Trophoblast cell (in vitro differentiated cells and primary cell): ENCODE measurements at places on chromosomes 16 and 17.

DNA sequence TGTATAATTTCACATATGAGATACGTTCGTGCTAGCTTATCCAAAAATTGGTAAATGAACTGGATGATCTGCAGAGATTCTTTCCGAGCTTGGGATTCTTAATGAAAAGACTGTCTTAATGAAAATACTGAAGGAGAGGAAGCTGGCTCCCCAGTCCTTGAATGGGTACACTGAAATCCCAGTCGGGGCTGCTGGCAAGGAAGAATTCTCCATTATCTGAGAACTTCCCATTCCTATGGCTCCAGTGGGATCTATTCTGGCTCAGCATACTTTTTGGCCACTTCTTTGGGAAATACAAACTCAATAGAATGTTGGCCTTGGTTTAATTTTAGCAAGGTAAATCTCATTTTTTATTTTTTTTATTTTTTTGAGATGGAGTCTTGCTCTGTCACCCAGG, 23.7 kb upstream of the SLC35B1 start:
- no peaks in the 10 kb centered on the region for H3K36me3 ChIP-seq
- H3K4me1 ChIP-seq = no peaks in the 10 kb centered on the region
- no peak overlapping the region for H3K27ac ChIP-seq
- H3K27me3 ChIP-seq = no peaks in the 10 kb centered on the region
- no peak overlapping the region for H3K4me3 ChIP-seq
- no peak for DNase-seq

DNA sequence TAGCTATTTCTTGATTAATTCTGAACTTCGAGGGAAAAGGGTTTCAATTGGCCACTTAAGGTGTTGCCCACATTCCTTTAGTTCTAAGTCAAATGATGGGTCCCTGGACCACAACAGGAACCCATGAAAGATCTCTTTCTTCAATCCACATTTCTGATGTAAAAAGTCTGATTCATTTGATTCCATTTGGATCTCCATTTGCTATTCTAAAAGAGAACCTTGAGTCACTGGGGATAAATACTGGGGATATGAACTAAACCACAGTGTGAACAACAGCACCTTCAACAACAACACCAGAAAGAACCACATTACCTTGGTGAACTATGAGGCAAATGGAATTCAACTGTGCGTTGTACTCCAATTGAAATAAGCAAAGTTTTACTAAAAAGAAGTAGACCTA, 108.9 kb upstream of the IRX5 start:
- no peak overlapping the region for H3K4me3 ChIP-seq
- no peaks in the 10 kb centered on the region for H3K36me3 ChIP-seq
- no peak for DNase-seq
- H3K27ac ChIP-seq = no peak overlapping the region
- peaks cover 2% of the 10 kb centered on the region for H3K4me1 ChIP-seq
- no peaks in the 10 kb centered on the region for H3K27me3 ChIP-seq

DNA sequence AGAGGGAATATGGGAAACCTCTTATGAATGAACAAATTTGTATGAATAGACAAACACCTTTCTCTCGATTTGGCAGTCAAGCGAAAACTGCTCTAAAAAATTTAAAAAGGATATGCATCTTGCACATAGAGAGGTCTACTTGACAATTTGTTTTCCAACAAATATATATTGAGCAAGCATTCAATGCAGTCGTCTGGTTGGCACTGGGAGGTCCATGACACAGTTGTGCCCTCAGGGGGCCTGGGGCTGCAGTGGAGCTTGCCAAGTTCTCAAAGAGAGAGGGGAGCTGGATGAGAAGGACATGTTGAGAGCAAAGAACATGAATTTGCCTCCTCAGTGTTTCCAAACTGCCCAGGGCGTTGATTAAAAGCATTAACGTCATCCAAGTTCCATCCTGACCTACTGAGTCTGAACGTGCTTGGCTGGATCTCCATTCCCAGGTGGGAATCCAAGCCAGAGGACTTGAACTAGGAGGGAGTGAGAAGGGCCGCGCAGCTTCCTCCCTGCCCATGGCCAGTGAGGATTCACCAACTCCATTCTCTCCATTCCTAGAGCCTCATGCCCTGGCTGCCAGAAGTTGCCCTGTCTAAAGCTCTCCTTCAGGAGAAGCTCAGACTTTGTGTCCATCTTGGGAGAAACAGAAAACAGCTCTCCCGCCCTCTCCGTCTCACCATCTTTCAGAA, 24.5 kb downstream of the TBX2 start:
- no peak overlapping the region for H3K4me3 ChIP-seq
- no peaks in the 10 kb centered on the region for H3K36me3 ChIP-seq
- H3K27me3 ChIP-seq = peaks cover 2% of the 10 kb centered on the region
- H3K4me1 ChIP-seq = no peaks in the 10 kb centered on the region
- no peak for DNase-seq

GRCh38 chr16:17024514-17024913, 446.2 kb downstream of the XYLT1 start:
- no peak for DNase-seq
- H3K36me3 ChIP-seq = no peaks in the 10 kb centered on the region
- no peaks in the 10 kb centered on the region for H3K27me3 ChIP-seq
- no peak overlapping the region for H3K4me3 ChIP-seq
- no peaks in the 10 kb centered on the region for H3K4me1 ChIP-seq

DNA sequence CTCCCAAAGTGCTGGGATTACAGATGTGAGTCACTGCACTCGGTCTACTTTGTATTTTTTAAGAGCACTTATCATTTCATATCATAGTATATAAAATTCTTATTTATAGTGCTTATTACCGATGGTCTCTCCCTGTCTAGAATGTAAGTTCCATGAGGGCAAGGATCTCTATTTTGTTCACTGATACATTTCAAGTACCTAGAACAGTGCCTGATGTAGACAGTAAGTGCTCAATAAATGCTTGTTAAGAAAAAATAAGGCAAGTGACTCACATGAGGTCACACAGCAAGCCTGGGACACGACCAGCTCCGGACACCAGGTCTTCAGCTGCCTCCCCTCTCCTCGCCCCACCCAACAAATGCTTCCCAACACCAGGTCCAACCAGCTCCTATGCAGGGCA, 23.9 kb downstream of the TRPV3 start:
- no peak overlapping the region for H3K4me3 ChIP-seq
- DNase-seq = no peak
- peaks cover 6% of the 10 kb centered on the region for H3K4me1 ChIP-seq
- H3K36me3 ChIP-seq = no peaks in the 10 kb centered on the region
- H3K27ac ChIP-seq = no peak overlapping the region

DNA sequence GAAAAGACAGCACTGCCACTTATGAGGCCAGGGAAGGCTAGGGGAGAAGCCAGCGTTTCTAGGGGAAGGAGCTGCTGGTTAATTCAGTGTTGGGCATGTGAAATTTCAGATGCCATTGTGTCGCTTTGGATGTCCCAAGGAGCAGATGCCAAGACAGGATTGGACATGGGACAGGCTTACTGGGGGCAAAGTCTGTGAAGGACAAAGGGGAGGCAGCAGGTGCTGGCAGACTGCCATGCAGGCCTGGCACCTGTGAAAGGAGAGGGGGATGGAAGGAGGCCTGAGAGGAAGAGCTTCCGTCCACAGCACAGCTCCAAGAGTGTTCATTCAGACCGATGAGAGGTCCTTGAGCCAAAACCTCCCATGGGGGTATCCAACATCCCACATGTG, 255.5 kb upstream of the RPL38 start:
- DNase-seq = no peak
- H3K4me1 ChIP-seq = peaks cover 8% of the 10 kb centered on the region
- H3K27ac ChIP-seq = no peak overlapping the region

DNA sequence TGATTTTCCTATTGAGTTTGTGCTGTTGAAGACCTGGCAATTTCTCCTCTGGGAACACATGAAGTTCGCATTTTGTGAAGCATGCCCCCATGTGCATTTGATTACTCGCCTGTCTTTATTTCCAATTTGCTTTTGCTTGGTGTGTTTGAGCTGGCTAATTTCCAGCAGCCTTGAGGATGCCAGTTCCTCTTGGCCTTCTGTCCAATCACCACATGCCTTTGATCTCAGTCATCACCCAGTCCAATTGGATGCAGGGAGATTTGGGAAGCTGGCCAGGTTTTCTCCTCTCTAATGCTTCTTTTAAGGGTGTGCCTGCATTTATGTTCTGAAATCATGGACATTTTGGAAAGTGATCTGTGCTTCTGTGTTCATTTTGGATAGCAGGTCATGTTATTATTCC, 3.8 kb upstream of the TMEM100 start:
- DNase-seq = no peak
- H3K36me3 ChIP-seq = no peaks in the 10 kb centered on the region
- no peaks in the 10 kb centered on the region for H3K27me3 ChIP-seq
- no peak overlapping the region for H3K4me3 ChIP-seq
- H3K27ac ChIP-seq = no peak overlapping the region

DNA sequence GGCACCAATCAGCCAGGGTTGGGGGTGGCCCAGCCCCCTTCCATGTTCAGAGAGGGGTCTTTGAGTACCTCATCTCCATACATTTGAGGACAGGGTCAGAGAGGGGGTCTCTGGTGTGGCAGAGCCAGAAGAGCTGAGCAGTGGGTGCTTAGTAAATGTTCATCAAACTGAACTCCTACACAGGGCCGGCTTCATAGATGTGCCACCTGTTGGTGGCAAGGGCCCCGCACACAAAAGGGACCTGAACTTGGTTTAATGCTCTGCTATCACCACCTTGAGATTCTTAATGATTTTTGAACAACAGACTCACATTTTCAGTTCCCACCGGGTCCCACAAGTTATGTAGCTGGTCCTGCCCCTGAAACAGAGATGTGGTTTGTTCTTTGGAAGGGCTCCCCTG, 9.0 kb upstream of the C1QL1 start:
- H3K4me1 ChIP-seq = no peaks in the 10 kb centered on the region
- H3K36me3 ChIP-seq = no peaks in the 10 kb centered on the region
- peaks cover 1% of the 10 kb centered on the region for H3K27me3 ChIP-seq
- no peak overlapping the region for H3K27ac ChIP-seq
- no peak for DNase-seq
- H3K4me3 ChIP-seq = no peak overlapping the region

DNA sequence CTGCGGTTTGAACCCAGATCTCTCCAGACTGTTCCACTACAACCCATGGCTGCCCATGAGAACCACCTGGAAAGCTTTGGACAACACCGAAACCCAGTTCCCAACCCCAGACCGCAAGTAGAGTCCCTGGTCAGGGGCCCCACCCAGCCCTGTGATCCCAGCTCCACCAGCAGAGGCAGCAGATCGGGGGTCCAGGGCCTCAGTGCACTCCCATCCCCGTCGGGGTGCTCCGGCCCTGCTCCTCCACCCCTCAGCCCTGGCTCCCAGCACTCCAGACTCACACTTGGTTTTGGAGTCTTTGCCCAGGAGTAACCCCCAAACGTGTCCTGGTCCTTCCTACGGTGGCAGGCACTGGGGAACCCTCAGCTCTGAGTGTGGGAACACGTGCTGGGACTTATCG, 20.7 kb upstream of the OSGIN1 start:
- DNase-seq = no peak
- no peak overlapping the region for H3K27ac ChIP-seq
- no peaks in the 10 kb centered on the region for H3K36me3 ChIP-seq

GRCh38 chr17:78940258-78940657, 15.1 kb upstream of the TIMP2 start:
- H3K36me3 ChIP-seq = no peaks in the 10 kb centered on the region
- H3K4me3 ChIP-seq = no peak overlapping the region
- H3K27ac ChIP-seq = no peak overlapping the region
- no peak for DNase-seq
- peaks cover 4% of the 10 kb centered on the region for H3K4me1 ChIP-seq

DNA sequence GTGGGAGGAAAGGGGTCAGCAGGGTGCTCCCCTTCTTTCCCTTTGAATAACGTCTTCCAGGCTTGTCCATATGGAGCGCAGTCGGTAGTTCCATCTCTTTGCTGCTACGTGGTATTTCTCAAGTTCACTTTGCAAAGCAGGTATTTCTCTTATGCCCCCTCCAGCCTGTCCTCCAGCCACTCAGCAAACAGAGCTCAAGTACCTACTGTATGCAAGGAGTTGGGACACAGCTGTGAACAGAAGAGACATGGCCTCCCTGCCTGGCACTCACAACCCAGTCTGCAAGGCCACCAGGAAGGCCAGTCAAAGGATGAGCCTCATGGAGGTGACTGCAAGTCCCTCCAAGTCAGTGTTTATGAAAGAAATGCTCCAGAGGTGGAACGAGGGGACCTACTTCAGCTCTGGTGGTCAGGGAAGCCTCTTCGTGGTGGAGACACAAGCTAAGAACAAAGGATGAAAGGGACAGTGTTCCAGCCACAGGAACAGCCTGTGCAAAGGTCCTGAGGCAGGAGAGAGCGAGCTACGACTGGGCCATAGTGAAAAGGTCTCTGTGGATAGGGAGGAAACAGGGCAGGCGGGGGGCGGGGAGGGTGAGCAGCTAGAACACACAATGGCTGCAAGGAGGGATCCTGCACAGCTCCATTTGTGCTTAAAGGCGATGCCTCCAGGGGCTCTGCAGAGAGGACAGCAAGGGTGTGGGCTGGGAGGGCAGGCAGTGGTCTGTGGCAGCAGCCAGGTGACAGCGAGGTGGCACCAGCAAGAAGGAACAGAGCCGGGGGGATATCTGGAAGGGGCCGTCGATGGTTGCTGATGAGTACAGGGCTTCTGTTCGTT, 32.6 kb downstream of the PPL start:
- H3K27ac ChIP-seq = no peak overlapping the region
- no peak overlapping the region for H3K4me3 ChIP-seq
- no peak for DNase-seq
- H3K27me3 ChIP-seq = no peaks in the 10 kb centered on the region
- H3K36me3 ChIP-seq = no peaks in the 10 kb centered on the region
- no peaks in the 10 kb centered on the region for H3K4me1 ChIP-seq

DNA sequence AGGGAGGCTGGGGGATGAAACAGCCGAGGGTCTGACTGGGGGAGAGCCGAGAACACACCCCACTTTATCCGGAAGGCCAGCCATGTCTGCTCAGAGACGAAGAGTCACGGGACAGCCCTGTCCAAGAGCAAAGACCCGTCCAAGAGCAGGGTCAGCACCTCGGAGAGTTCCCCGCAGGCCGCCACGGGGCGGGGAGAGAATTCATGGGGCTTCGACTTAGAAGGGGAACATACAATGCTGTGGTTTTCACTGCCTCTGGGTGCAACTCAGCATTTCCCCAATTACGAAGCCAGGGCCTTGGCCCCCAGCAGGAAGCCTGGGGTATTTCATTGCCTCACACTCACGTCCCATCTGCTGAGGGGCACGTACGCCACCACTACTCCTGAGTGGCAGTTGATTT, 59.3 kb downstream of the JPH3 start:
- peak; percentile 62 for DNase-seq
- H3K27me3 ChIP-seq = no peaks in the 10 kb centered on the region
- H3K36me3 ChIP-seq = no peaks in the 10 kb centered on the region
- H3K27ac ChIP-seq = no peak overlapping the region

DNA sequence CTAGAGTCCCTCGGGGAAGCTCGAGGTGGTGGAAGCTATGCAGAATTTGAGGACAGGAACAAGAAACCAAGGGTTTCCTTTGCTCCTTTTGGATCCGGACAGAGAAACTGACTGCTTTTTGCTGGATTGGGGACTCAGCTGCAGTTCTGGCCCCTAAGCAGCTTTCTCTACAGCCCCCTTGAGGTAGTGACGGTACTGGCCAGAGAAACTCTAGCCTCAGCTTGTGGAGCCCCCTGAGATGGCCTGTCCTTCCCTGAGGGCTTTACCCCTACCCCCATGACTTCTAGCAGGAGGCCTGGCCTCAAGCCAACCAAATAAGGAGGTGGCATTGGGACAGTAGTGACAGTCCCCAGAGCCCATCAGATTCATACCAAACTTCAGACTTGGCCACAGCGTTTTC, 118.1 kb downstream of the IRX5 start:
- no peaks in the 10 kb centered on the region for H3K27me3 ChIP-seq
- H3K4me3 ChIP-seq = no peak overlapping the region
- no peak overlapping the region for H3K27ac ChIP-seq
- no peaks in the 10 kb centered on the region for H3K4me1 ChIP-seq
- no peaks in the 10 kb centered on the region for H3K36me3 ChIP-seq

GRCh38 chr16:89161763-89162713, 9.5 kb upstream of the CDH15 start:
- H3K4me1 ChIP-seq = peaks cover 1% of the 10 kb centered on the region
- H3K4me3 ChIP-seq = no peak overlapping the region
- DNase-seq = no peak
- no peak overlapping the region for H3K27ac ChIP-seq
- H3K36me3 ChIP-seq = no peaks in the 10 kb centered on the region
- H3K27me3 ChIP-seq = no peaks in the 10 kb centered on the region
